ENCODE measurements at places on chromosomes 6 and 20.

DNA sequence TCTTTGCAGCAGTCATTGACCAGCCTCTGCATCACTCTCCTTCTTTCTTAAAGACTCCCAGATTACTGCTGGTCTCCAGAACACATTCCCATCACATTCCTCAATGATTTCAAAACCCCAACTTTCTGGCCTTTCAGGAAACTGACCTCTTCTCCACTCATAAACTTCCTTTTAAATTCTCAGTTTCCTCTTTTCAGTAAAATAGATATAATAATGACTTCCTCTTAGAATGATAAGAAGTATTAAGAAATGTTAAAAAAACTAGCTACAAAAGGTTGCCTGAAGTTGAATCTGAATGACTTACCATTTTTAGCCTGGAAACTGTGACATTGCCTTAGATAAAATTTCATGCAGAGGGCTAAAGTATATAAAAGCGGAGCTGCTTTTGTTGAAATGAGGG is 239.3 kb downstream of the OGFRL1 start:
- no peak for DNase-seq

- no peak for DNase-seq
Observed at GRCh38 chr6:42907336-42907735, 8.5 kb upstream of the PTCRA start.

DNA sequence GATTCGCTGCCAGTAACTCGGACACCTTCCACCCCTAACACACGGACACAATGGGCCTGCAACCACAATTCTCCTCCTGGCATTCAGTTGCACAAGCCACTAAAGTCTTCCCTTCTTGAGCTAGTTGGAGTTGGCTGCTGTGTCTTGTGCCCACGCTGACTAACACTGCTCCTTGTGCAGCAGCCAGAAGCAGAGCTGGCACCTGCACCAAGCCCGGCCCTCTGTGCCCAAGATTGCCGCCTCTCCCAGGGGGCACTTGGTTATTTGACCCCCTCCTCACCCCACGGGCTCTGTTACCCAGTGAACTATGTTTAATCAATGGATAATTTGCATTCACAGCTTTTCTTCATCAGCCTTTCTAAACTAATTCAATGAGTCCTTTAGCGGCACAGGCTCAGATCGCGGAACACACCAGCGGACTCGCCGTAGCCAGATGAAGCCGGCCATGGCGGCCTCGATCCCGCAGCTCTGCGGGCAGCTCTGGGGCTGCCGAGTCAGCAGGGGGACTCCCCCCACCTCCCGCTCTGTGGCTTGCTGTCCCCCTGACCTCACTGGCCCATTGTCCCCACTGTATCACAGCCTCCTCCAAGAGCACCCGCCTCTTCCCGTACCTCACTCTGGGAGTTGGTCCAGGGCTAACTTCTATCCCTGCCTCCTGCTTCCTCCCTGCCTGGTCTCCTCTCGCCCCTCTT is 94.8 kb upstream of the AFDN start:
- DNase-seq, result no peak

GRCh38 chr6:116866281-116866871 is 10.7 kb upstream of the RFX6 start:
- no peak for DNase-seq

- DNase-seq, result peak; percentile 11
Observed at GRCh38 chr6:8556370-8557013, 121.1 kb upstream of the SLC35B3 start.

GRCh38 chr20:48242623-48243022 is 457.3 kb upstream of the SULF2 start:
- DNase-seq, result no peak

GRCh38 chr6:156949376-156949775 is 172.2 kb downstream of the ARID1B start:
- no peak for DNase-seq

- DNase-seq, result no peak
Observed at GRCh38 chr6:122109075-122109474, 290.4 kb upstream of the HSF2 start.

Measured in NCI-H1105 (cell line).